Lung (tissue), 17 donors: ENCODE measurements at places on chromosomes 2 and 18. TPM values are rescaled to one million over a fixed set of nuclear protein-coding genes. Genes with fewer than 3 reads are reported as not detected.
A peak's percentile ranks its signal among the peaks of the same experiment; 100 is the strongest.

- DNase-seq: no peak
Measured at GRCh38 chr2:41775366-41776025, 272.3 kb upstream of the PKDCC start.

DNA sequence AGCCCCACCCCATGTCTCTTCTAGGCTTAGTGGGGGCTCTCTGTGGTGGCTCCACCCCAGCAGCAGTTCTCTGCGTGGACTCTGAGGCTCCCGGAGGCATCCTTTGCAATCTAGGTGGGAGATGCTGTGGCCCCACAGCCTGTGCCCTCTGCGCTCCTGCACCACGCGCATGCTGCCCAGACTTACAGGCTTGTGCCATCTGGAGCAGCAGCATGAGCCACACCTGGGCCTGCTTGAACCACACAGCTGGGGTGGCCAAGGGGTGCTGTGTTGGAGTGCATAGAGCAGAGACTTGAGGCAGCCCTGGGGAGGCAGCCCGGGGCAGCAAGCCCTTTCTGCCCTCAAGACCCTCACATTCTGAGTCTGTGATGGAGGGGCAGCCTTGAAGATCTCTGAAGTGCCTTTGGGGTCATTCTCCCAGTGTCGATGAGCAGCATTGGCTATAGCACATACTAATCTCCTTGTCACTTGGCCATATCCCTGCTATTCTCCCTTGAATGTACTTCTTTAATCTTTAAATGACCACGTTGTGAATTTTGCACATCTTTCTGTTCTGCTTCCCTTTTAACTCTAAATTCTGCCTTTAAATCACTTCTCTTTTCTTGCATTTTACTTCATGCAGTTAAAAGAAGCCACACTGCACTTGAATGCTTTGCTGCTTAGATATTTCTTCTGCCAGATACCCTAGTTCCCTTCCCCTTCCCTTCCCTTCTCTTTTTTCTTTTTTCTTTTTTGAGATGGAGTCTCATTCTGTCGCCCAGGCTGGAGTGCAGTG lies 62.4 kb downstream of the NCAPH start:
- DNase-seq: no peak

GRCh38 chr2:189876271-189876670 lies 92.0 kb downstream of the PMS1 start:
- DNase-seq: no peak

- no peak for DNase-seq
Measured at GRCh38 chr2:153106802-153107477, 371.6 kb downstream of the RPRM start.

- DNase-seq: no peak
Measured at GRCh38 chr2:115939902-115940301, 1497.5 kb downstream of the DPP10 start.

DNA sequence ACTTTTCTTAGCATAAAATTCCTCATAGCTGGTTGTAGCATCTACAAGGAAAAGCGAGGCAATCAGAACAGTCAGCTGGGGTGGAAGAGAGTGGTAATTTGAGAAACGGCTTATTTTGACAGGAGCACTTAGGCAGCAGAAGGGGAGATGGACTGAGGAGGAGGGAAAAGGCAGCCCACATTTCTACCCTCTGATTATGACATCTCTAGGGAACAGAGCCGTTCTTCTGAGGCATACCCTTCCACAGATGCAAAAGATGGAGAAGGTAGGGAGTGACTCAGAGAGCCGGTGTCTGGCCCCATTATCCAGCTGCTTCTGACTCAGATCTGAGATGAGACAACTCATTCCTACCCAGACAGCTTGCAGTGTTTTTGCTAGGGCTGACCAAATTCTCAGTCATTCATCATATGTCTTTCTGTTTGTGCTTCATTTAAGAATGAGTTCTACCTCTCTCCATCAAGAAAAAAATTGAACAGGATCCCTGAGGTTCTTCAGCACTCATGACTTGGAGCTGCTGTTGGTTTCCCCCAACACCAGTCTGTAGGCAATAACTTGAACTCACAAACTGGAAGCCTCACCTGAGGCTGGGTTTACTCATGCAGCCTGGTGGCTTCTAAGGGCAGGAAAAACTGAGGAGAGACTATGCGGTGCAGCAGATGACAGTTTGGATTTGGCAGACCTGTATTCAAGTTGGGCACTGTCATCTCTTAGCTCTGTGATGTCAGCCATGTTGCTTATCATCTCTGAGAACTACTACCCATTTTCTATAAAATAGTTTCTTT lies 15.9 kb upstream of the SEC11C start:
- no peak for DNase-seq

DNA sequence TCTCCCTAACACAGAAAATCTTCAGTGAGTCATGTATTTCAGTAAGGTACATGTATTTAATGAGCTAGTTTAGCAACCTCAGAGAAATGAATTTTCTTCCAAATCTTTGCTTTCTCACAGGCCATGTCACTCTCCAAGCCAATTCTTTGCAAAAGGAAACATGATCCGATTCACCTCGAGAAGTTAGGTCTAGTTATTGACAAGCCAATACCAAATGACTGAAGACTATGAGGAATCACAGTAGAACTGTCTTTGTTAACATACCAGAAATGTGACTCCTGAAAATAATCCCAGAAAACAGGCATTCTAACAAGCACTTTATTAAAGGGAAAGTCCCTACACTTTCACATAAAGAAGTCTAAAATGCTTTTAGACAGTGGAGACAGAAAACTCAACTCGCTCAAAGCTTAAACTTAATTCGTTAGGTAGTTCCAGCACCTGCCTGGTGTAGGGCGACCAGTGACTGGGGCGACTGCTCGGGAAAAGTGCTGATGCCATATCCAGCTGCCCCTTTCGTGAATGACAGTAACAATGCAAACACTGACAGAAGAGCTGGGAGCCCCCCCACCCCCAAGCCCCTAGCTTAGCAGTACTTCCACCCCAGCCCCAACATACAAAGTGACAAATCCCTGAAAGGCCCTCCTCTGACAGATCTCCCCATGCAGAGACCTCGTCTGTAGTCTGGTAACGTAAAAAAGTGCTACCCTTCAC lies 1.8 kb downstream of the MEMO1 start:
- peak; percentile 34 for DNase-seq

- no peak for DNase-seq
Measured at GRCh38 chr2:158723181-158723838, 71.8 kb upstream of the DAPL1 start.

DNA sequence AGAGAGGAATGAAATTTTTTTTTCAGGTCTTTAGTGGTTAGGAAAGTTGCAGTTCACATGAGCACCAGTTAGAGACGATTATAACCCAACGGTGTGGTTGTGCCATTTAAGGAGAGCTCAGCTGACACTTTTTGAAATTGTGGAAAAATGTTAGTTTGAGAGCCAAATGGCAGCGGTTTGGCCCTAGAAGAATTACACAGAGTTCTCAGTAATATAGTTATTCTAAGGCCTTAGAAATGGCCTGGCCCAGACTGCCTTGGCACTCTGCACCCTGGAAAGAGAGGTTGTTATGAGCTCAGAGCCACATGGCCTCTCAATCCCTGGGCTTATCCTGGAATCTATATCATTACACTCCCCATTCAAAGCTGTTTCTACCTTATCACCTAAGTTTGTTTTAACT lies 117.4 kb downstream of the RHBDD1 start:
- DNase-seq: no peak

GRCh38 chr2:125701070-125701469 lies 954.9 kb upstream of the GYPC start:
- DNase-seq: no peak

- DNase-seq: no peak
Measured at GRCh38 chr2:128313931-128314347, 4.7 kb downstream of the HS6ST1 start.

DNA sequence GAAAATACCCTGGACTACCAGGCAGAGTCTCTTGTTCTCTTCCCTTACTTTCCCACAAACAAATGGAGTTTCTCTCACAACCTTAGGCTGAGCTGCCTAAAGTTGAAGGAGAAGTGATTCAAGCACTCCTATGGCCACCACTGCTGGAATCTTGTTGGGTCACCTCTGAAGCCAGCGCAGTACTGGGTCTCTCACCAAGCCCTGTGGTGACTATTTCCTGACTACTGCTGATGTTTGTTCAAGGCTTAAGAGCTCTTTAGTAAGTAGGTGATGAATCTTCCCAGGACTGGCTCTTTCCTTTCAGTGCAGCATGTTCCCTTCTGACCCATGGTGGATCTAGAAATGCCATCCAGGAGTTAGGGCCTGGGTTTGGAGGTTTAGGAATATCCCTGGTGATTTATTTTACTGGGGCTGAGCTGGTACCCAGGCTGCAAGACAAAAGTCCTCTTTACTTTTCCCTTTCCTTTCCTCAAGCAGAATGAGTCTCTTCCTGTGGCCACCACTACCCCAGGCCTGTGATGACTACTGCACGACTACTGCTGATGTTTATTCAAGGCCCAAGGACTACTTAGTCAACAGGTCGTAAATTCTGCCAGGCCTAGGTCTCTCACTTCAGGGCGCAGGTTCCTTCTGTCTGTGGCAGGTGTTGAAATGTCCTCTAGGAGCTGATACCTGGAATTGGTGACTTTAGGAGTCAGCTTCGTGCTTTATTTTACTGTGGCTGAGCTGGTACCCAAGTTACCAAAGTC lies 121.8 kb downstream of the SLC4A10 start:
- DNase-seq: no peak

Gene CARF
- total RNA-seq: 20.0 TPM

Gene GAD1
- 0.80 TPM for total RNA-seq

Gene MRPS9
- total RNA-seq: 17.6 TPM

Gene ZNF385B
- 47.3 TPM for total RNA-seq

Gene UGT1A5
- total RNA-seq: 0.34 TPM

Gene YWHAQ
- 271 TPM for total RNA-seq

Gene CCDC150
- total RNA-seq: 7.1 TPM
